GDM1 (cell line): ENCODE measurements at places on chromosomes 2 and 18.
A peak's percentile ranks its signal among the peaks of the same experiment; 100 is the strongest.

GRCh38 chr2:197388866-197389587 lies 45.8 kb downstream of the SF3B1 start:
- DNase-seq, result no peak

GRCh38 chr18:49767111-49768050 lies 46.0 kb downstream of the ACAA2 start:
- no peak for DNase-seq

DNA sequence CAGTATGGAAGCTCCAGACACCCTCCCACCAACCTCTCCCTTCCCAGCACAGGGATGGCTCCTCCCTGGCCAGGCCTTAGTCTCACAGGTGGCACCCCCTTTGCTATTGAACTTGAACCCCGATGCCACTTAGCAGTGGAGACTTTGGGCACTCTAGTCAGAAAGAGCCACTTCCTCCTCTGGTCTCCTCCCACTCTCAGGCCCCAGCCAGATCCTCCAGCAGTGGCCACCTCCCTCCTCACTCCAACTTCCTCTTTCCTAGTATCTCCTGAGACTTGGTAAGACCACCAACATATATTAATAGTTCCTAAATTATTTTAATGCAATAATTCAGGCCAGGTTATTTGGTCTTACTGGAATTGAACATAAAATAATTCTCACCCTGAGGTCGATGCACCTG lies 437.2 kb upstream of the ID2 start:
- DNase-seq, result peak; percentile 39

- DNase-seq, result no peak
These were observed 995.2 kb upstream of the CDH2 start for GRCh38 chr18:29171892-29172755.

DNA sequence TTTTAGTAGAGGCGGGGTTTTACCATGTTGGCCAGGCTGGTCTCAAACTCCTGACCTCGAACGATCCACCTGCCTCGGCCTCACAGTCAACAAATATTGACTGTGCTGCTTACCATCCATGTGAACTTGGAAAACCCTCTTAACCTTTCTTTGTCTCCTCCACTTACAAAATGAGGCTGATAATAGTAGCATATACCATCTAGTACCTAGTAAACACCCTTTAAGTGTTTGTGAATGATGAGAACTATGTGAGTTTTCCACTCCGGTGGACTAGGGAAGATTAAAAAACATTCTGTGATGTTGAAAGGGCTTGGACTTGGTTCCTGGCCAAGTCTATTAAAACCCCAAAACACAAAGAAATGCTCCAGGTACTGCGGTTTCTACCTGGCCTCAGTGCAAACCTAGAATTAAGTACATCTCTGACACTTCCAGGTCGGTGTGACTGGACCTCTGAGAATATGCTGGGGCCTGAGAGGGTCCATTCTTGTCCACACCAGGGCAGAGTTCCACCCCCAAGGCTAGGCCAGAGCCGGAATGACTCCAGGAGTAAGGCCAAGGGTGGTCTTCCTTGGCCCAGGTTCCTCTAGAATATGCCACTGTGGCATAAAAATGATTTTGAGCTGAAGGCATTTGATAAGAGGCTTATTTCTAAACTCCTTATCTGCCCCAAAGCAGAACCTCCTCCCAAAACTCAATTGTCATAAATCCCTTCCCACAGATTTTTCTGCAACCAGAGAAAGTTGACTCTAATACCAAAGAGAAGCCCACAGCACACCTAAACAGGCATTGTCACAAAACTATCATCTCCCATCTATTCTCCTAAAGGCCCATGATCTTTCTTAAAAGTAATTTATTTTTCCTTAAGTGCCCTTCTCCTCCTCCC lies 217.5 kb downstream of the TGIF1 start:
- no peak for DNase-seq

DNA sequence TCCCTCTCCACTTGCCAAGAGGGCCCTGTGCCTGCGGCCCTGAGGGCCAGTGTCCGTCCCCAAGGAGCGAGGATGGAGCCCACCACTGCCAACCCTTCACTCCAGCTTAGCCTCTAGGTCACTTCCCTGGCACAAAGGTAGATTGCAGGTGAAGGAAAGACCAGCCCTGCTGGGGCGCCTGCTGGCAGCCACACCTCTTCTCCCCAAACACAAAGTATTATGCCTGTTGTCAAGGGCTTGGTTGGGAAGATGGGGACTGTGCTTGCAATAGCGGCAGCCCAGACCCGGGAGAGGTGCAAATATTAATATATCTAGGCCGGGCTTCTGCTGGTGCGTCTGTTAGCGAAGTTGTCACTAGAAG lies 7.7 kb downstream of the KCNF1 start:
- no peak for DNase-seq

DNA sequence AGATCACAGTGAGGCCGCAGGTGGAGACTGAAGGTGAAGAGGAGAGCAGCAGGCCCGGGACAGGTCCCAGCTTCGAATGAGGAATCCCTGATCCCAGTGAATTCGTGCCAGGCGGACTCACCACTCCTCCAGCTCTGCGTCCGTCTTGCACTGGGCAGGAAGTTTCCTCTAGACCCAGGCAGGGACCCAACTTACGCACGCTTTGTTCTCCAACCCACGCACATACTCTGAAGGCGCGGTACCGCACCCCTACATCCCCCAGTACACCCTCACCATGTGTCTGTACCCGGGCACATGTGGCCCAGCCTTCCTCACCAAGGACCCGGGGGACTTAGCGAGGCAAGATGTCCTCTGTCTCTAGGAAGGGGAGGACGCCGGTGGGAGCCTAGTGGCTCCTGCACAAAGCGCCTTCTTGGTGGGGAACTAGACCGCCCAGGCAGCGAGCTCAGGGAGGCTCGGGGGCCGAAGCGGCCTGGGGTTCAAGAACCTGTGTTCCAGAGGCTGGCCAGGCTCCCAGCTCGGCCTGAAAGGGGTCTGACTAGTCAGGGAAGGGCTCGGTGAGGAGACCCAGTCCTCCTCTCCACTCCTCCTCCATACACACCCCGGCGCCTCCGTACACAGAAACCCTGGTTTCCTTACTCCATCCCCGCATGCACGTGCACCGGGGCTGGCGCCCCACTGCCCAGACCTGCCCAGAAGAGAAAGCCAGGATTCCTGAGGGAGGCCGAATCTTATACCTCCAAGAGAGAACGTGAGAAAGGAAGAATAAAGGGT lies 38.3 kb upstream of the ATP6V1B1 start:
- DNase-seq, result no peak

DNA sequence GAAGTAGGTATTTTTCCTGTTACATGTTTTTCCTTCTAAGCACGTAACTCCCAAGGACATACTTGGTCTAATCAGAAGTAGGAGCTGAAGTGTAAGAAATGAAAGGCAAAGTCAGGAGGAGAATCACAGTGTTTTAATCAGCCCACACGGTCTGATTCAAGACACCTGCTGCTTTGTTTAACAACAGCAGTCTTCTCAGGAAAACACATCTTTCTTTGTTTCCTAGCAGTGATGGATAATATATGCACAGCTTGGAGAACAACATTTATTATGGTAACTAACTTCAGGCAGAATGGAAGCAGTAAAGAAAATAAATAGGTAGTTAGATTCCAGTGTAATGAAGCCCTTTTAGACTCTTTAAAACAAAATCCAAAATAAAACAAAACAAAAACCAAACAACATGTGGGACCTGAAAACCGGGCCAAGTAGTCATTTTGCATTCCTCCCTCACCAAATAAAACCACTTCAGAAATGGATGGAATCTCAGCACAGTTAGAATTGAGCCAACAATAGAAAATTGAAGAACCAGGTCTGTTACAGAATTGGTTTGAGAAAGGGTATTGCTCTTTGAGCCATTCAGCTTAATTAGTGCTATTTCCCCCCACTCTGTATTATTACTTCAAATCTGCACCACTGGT lies 61.1 kb upstream of the UGP2 start:
- DNase-seq, result no peak
